ENCODE measurements at places on chromosomes 4 and X.

GRCh38 chr4:8362483-8362882, 78.0 kb downstream of the ACOX3 start:
- no peak for DNase-seq

- no peak for DNase-seq
Measured at GRCh38 chr4:13990596-13991589, 363.4 kb upstream of the BOD1L1 start.

DNA sequence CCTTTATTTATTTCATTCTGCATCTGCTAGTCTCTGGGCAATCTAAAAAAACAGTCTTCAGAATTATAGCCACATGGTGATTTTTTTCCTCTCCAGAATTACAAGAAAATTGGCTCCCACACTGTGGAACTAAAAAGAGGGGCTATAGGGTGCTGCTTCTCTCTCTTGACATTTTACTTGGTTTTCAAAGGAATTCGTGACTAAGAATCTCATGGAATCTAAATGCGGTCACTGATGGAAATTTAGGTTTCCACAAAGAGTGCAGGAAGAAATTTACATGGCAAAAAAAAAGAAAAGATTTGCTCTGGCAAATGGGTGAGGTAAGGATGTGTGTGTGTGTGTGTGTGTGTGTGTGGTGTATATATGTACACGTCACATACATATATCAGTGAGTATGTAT, 10.2 kb downstream of the ATXN3L start:
- DNase-seq = no peak

DNA sequence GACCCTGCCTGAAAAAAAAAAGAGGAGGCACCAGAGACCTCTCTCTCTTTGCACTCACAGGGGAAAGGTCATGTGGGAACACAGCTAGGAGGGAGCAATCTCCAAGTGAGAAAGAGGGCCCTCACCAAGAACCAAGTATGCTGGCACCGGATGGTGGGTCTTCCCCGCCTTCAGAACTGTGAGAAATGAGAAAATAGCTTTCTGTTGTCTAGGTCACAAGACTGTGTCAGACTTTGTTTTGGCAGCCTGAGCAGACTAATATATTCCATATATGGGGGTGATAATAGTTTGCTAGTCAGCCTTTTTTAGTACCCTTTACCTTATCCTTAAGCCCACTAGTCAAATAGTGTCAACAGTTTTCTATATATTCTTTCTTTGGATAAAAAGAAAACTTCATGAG, 193.0 kb downstream of the TRIML1 start:
- DNase-seq = no peak

- DNase-seq = no peak
Measured at GRCh38 chr4:178612733-178613132, 1170.5 kb upstream of the AGA start.

DNA sequence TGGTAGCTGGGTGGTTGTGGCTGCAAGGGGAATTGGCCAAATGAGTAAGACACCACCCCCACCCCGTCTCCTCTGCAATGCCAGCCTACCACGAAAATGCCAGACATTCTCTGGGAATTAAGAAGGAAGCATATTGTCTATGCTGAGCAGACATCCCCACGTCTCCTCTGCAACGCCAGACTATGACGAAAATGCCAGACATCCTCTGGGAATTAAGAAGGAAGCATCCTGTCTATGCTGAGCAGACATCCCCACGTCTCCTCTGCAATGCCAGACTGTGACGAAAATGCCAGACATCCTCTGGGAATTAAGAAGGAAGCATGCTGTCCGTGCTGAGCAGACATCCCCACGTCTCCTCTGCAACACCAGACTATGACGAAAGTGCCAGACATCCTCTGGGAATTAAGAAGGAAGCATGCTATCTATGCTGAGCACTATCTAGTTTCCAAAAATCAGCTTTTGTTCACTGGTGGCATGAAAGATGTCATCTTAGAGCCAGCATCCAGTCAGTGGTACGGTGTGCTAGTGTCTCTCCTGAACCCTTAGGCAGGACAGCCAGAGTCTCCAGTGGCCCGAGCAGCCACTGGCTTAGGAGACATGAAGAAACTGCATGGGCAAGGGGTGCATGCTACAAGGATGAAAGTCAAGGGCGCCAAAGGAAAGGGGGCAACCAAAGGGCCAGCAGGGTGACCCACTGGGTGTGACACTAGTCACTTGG, 339.8 kb upstream of the FRG1 start:
- DNase-seq = no peak

GRCh38 chr4:9893329-9894108, 112.1 kb downstream of the DRD5 start:
- DNase-seq = no peak

GRCh38 chrX:11439846-11440245, 146.6 kb downstream of the AMELX start:
- no peak for DNase-seq

GRCh38 chr4:168325591-168325990, 7.0 kb upstream of the DDX60 start:
- DNase-seq = no peak

- DNase-seq = no peak
Measured at GRCh38 chr4:35138449-35138848, 1105.9 kb downstream of the ARAP2 start.

DNA sequence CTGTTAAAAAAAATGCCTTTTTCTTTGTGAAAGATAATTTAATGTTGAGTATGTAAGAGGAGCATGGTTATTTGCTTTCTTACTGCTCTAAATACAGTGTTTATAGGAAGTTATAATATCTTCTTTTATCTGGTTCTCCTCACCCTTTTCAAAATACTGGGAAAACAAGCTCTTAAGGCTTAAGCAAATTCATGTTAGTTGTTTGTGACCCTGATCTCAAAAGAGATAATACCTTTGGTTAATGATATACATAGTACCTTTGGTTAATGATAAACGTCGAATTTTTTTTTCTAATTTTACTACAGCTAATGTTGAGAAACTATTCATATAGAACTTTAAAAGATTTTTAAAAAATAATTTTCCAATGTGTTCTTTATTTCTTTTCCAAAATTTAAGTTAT, 180.1 kb downstream of the RAPGEF2 start:
- no peak for DNase-seq

- DNase-seq = no peak
Measured at GRCh38 chr4:90099812-90100211, 27.4 kb upstream of the CCSER1 start.

GRCh38 chr4:140367738-140368137, 5.7 kb upstream of the SCOC start:
- no peak for DNase-seq

DNA sequence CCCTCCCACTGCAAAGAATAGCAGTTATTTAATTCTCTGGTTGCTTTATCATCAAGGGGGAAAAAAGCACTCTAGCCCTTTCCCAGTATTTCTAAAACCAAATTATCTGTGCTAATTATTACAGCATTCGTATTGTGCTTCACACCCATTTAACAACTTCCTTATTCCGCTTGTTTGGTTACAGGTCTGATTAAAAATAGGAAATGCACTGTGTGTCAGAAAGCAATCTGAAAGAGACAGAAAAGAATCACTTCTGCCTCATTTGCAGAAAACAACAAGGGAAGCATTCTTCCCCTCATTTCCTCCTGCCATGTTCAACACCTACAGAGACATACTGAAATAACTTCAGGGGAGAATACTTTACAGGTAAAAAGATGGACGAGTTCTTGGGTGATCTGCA, 114.9 kb upstream of the MAP3K15 start:
- no peak for DNase-seq

GRCh38 chrX:49272421-49272820, 2.8 kb downstream of the PPP1R3F start:
- no peak for DNase-seq

DNA sequence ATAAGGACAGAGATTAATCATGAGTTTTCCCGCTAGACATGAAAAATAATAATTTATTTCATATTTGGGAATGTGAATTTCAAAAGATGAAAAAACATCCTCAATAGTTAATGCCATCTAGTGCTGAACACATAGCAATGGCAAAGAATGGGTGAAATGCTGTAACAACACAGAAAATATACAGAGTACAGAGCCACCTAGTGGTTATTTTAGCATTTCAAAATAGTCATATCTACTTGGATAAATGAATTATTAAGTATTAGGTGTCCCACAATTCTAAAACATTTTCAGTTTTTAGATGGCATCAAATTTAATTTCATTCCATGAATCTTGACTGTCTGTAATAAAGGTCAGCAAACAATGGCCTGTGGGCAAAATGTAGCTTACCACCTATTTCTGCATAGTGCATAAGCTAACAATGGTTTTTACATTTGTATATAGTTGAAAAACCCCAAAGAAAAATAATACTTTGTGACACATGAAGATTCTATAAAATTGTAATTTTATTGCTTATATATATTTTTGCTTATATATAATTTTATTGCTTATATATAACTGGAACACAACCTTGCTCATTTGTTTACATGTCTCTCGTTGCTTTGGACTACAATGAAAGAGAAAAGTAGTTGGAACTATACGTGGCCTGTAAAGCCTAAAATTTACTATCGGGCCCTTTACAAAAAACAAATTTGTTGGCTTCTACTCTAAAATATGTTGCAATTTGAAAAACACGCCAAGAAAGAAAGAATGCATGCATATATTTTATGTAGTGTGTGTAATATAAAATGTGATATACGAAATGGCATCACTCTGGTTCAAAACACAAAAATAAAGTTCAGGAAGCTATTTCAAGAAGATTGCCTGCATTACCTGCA, 99.1 kb upstream of the FAM47C start:
- DNase-seq = no peak

DNA sequence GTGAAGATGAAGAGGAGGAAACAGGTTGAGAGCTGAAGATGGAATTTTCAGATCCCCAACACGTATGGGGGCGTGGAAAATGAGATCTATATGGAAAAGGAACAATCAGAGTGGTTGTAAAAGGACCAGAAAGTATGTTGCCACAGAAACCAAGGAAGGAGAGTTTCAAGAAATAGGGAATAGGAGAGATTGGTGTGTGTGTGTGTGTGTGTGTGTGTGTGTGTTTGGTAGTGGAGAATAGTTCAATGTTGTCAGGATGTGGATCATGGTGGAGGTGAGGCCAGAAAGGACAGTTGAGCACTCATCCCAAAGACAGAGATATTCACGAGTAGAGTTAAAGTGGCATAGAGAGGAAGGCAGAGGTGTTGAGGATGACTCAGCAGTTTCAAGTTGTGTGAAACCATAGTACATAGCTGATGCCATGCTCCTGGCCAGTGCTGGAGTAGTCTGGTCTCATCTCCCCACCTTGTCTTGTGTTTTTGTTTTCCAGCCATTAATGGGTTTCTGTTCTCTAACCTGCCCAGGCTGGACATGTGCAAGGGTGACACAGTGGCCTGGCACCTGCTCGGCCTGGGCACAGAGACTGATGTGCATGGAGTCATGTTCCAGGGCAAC, 36.1 kb downstream of the HEPH start:
- DNase-seq = no peak

GRCh38 chr4:73007526-73008100, 61.9 kb downstream of the COX18 start:
- DNase-seq = no peak

DNA sequence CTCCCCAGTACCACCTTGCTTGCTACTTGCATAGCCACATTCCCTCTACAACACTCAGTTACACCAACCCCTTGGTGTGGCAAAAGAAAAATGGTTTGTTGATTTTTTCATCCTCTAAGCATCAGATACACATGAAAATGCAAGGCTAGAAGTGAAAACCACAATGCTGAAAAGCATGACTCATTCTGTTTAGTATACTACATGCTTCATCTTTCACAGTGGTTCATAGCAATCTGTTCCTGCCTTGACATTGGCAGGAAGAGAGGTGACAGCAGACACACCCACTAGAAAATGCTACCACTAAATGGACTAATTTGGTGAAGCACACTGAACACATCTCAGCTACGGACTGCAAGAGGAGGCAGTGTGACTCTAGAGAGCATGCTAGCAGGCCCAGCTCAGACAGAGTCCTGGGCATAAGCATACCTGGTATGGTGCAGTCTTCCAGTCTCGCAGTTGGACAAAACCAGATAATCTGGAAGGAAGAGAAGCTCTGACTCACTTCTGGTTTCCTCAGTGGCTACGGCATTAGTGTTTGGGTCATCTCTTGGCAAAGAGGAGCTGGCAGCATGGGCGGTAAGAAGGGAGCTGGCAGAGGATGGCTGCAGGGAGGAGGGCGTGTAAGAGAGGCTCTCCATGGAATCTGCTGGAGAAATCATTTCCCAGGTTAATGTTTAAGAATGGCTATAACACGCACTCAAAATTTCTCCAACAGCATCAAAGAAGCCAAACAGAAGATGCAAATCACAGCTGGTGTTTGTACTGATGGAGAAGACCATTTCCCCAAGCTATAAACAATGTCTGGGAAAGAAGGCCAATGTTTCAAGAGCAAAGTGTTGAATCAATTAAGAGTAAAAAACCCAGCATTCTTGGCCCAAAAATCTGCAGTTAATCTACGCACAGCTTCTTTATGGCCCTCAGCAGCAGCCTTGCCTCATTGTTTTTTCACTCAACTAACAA, 37.8 kb downstream of the GAB3 start:
- no peak for DNase-seq

GRCh38 chr4:3256230-3257102, 7.5 kb downstream of the MSANTD1 start:
- DNase-seq = no peak

DNA sequence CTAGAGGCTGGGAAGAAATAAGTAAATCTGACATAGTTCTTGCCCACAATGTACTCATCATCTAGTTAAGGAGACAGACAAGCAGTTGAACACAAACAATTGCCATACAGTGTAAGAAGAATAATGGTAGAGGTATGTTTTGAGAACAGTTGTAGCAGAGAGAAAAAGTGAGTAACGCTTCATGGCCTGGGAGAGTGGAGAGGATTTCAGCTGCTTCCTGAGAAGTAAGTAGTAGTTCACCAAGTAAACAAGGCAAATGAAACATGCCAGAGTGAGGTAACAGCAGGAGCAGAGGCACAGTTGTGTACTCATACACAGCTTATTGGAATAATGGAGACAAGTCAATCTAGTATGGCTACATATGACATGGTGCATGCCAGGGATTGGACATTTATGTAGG, 53.6 kb upstream of the RAP2C start:
- no peak for DNase-seq

- DNase-seq = no peak
Measured at GRCh38 chrX:84873176-84873575, 130.5 kb upstream of the APOOL start.

GRCh38 chr4:182643801-182644682, 273.1 kb downstream of the DCTD start:
- DNase-seq = no peak

GRCh38 chr4:7806338-7807090, 133.1 kb downstream of the AFAP1 start:
- no peak for DNase-seq

DNA sequence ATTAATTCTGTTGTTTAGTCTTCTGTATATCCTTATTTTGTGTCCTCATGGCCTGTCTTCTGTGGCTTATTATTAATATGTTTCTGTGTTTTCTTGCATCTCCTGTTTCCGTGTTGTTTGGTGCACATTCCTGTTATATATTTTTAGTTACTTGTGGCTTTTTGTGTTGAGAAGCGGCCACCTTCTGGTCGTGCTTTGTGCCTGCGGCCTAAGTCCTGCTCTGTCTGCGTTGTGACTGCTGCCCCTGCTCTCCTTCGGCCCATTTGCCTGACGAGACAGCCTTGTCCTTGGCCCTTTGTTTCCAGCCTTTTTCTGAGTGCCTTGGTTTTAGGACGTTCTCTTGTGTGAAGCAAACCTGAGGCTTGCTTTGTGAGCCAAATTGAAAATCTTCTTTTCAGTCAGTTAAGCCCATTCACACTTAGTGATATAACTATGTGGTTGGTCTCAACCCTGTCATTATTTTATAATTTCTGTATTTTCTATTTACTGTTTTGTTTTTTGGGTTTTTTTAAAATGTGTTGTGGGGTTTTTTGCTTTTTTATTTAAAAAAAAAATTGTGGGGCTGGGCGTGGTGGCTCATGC, 43.8 kb downstream of the TNIP2 start:
- DNase-seq = no peak

- DNase-seq = no peak
Measured at GRCh38 chr4:19780871-19781270, 470.8 kb upstream of the SLIT2 start.
